ENCODE measurements at places on chromosomes 2 and 18.

GRCh38 chr2:63055226-63056106, 4.8 kb downstream of the OTX1 start:
- DNase-seq: no peak

- no peak for DNase-seq
Measured at GRCh38 chr2:116416731-116417377, 1397.6 kb upstream of the DDX18 start.

- DNase-seq: no peak
Measured at GRCh38 chr2:112630268-112630667, 15.5 kb upstream of the SLC20A1 start.

DNA sequence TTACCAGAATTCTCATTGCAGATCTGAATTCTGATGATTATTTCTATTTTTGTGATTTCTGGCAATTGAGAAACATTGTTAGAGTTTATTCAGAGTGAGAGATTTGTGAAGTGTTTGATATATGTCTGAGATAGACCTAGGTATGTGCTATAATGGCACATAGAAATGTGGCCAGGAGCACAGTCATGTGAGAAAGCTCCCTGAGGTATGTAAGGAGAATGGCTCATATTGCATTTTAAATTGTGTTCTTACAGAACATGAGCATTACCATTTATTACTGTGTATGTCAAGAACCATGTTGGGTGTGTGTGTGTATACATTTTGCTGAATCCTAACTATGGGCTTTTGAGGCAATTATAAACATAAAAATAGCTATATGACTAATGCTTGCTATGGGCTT, 101.2 kb downstream of the RAPGEF4 start:
- no peak for DNase-seq

GRCh38 chr18:40414155-40414754, 1540.8 kb upstream of the PIK3C3 start:
- no peak for DNase-seq

DNA sequence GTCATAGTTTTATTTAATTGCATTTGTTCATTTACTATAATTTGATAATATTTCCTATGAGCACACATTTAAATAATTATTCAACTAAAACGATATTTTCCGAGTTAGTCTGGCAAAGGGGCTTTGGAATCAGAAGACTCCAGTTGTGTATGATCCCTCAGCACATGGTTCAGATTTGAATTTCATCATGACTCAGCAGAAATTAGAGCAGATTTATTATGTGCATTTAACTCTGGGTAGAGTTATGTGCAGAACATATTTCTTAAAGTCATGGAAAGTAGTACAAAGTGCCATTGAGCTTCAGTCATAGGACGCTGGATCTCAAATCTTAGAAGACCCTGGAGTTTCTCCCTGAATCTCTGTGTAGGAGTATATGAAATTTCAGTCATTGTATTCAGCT, 106.7 kb downstream of the ADCYAP1 start:
- no peak for DNase-seq

- no peak for DNase-seq
Measured at GRCh38 chr2:223922308-223922707, 22.8 kb downstream of the WDFY1 start.

GRCh38 chr2:13522096-13522495, 805.4 kb downstream of the TRIB2 start:
- DNase-seq: no peak

DNA sequence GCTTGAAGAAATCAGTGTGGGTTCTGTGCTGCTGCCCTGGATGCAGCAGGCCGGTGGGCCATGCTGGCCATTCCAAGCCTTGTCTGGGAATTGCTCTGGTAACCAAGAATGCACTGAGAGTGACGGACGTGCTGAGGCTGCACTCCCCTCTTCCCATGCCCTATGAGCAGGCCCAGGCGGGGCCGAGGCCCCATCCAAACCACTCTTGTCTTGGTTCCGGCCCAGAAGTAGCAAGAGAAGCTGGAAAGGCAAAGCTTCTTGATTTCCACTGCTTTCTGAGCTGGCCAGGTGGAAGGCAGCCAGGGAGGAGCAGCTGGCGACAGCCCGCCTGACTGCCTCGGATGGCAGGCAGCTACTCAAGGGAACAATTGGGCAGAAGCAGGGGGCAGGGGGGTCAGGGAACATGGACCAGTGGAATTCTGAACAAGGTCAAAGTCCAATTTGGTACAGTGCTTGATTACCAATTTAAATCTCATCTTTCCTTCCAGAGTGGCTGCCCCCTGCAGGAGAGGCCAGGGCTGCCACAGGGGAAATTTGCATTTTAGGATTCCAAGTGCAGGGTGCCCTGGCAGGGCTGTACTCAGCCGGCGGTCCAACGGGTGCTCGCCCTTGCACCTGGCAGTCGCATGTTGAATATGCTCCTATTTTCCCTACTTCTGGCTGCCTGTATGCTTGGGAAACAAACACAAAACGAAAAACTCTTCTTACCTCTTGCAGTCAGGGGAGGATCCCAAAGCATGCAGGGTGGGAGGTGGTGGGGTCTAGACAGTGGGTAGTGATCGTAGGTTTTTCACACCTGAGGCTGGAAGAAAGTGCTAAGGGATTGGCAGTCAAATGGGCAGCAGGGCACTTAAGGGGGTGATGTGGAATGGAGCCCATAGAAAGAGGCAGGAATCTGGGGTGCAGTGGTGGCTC, 67.3 kb downstream of the LIPG start:
- DNase-seq: no peak

Measured in stimulated activated CD4-positive, alpha-beta T cell treated with anti-CD3 and anti-CD28 coated beads, Interleukin-1b, Interleukin-23, amount 100 ng/mL, for 4 hours (primary cell).